ENCODE measurements at places on chromosomes 2 and 18.

DNA sequence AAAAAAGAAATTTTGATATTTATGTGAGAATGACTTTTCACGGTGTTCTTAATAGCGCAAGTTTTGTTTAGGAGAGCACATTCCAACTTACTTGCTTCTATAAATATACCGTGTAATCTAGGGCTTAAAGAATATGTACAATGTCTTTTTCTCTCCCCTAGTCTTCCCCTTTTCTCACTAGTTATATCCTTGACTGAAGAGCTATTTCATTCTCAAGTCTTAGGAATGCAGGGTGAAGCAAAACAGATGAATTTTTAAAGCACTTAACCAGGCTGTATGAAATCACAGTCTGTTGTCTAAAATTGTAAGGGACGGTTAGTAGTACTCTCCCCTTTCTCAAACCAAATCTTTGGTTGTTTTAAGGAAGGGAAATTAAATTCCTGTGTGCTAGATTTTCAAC lies 29.6 kb upstream of the SLC30A6 start:
- DNase-seq = no peak

DNA sequence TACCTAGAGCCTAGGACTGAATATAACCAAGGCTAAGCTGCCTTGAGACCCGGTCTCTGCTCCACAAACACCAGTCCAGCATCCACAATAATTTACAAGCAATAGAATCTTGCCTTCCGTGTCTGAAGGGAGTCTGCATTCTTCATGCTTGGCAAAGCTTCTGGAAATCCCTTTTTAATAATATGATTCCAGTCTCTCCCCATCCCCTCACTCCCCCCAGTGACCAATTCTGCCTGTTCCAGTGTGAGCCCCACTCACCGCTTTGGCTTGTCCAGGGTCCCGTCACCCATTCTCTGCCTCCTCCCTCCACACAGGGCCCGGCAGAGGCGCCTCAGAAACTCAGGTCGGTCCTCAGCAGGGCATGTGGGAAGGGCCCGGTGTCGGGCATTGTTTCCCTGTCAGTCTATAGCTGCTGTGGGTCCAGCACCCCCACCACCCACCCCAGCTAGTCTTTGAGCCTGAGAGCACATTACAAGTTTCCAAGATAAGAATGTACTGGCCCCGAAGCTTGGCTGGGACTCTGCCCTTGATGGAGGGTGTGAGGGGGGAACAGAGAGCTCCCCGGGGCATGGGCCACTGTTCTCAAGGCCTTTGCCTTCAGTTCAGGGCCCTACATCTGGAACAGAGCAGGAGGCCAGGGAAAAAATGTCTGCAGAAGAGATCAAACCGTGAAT lies 129.7 kb upstream of the MYCN start:
- no peak for DNase-seq

GRCh38 chr2:28604284-28604843 lies 108.5 kb downstream of the PLB1 start:
- no peak for DNase-seq

DNA sequence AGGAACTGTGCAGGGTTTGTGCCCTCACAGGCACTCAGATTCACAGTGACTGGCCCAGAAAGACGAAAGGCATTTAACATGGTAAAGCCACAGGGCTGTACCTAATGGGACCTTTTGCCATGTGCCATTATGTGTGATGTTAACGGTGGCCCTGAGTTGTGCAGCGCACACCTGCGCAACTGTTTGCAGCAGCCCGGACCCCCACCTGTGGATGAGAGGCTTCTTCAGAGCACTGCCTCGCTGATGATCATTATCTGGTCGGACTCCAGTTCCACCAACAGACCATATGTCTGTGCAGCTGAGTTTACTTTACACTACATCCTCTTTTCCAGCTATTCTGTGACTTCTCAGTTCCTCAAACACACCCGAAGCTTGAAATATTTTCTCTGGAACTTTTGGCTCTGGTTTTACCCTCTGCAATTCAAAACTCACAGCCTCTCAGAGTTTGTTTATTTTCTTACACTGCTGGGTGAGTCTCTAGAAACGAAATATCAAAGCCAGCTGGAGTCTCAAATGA lies 35.6 kb upstream of the UBE2F start:
- DNase-seq = no peak

Data from stimulated activated CD4-positive, alpha-beta T cell treated with anti-CD3 and anti-CD28 coated beads, Interleukin-12 subunit alpha, Interleukin-12 subunit beta, amount 100 ng/mL, for 24 hours (primary cell).